ENCODE measurements at places on chromosomes 6 and 20.

DNA sequence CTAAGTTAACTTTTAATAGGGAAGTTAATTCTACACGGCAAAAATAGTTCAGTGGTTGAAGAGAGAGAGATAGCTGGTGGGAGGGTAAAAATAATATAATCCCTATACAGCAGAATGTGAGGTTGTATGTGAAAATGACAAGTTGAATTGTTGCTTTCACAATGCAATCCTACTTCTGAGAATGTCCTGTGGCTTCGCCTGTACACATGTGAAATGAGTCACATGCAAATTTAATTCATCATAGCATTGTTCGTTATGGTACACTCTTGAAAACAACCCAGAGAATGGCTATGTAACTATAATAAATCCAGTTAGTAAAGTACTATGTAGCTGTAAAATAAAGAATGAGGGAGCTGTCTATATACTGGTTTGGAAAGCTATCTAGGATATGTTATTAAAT is 46.0 kb upstream of the HINT3 start:
- no peak for DNase-seq

DNA sequence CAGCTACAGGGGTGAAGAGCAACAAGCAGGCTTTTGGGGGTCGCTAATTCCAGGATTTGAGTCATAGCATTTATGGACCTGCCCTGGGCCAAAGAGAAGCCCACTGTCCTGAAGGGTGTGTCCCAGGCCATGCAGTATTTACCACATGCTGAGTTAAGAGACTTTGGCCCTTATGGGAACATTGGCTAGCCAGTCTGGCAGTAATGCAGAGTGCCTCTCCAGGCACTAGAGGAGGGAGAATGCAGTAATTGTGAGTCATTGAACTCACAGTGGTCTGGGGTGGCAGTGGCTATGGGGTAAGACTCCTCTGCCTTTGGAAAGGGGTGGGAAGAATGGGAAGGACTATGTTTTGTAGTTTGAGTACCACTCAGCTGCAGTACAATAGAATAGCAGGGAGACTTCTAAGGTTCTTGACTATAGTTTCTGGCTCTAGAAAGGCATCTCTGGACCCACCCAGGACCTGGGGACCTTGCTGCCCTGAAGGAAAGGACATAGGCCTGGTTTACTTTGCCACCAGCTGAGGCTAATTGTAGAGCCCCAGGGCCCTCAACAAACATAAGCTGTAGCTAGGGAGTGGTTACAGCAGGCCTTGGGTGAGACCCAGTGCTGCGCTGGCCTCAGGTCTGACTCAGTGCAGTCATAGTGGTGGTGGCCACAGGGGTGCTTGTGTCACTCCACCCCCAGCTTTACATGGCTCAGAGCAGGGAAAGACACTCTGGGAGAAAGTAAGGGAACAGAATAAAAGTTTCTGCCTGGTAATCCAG is 520.9 kb downstream of the HTR1B start:
- DNase-seq, result no peak

- no peak for DNase-seq
These were observed 148.7 kb upstream of the PHACTR3 start for GRCh38 chr20:59455402-59456341.

- DNase-seq, result no peak
These were observed 737.0 kb upstream of the ADGRB3 start for GRCh38 chr6:67897998-67898607.

GRCh38 chr6:17602888-17603287 is 2.8 kb downstream of the FAM8A1 start:
- DNase-seq, result no peak

DNA sequence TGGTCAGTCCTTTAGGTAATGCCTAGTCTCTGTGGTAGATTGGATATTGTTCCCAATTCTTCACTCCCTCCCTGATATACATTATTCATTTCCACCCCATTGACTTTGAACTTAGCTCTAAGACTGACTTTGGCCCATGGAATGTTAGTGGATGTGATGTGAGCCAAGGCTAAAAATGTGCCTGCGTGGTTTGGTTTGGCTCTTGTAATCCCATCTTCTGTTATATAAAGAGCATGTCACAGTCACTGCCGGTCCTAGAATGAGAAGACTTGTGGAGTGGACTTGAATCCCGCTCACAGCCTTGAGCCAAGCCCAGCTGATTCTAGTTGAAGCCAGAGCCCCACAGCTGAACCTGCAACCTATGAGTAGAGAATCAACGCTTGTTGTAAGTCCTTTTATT is 23.6 kb upstream of the DNAAF9 start:
- DNase-seq, result no peak

DNA sequence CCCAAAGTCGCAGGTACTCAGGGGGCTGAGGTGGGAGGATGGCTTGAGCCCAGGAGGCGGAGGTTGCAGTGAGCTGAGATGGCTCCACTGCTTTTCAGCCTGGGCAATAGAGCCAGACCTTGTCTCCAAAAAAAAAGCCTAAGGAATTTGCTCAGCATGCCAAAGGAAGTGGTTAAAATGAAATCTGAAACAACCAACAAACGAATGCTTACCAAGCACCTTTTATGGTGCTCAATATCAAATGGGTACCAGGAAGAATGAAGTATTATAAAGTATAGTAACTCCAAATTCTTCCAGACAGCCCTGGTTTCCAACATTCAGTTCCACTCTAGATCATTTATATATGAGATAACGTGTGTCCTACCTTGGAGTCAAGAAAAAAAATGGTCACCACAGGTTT is 14.0 kb downstream of the GMDS start:
- DNase-seq, result no peak

GRCh38 chr6:105402090-105402938 is 568 bp downstream of the PREP start:
- peak; percentile 5 for DNase-seq

DNA sequence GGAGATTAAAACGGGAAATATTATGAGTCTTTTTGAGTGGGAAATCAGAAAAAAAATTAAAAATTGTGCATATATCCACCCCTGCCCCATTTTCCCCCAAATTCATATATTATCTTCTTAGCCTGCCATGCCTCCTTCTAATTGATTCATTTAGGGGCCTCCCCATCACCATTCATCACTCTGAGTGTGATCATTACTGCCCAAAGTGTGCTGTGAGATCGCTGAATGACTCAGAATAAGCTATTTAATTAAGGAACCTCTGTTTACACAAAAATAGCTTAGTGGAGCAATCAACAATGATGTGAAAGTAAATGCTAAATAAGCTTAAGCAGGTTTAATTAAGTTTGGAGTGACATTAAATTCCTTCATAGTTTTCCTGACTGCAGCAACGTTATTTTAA is 645.5 kb downstream of the GRIK2 start:
- no peak for DNase-seq

- no peak for DNase-seq
These were observed 22.3 kb upstream of the ANKEF1 start for GRCh38 chr20:10012464-10012863.

- no peak for DNase-seq
These were observed 117.8 kb downstream of the ZDHHC14 start for GRCh38 chr6:157498817-157499216.

- no peak for DNase-seq
These were observed 29.4 kb downstream of the RIPOR2 start for GRCh38 chr6:24906314-24906713.

GRCh38 chr20:62975251-62975760 is 22.8 kb downstream of the SLC17A9 start:
- no peak for DNase-seq

DNA sequence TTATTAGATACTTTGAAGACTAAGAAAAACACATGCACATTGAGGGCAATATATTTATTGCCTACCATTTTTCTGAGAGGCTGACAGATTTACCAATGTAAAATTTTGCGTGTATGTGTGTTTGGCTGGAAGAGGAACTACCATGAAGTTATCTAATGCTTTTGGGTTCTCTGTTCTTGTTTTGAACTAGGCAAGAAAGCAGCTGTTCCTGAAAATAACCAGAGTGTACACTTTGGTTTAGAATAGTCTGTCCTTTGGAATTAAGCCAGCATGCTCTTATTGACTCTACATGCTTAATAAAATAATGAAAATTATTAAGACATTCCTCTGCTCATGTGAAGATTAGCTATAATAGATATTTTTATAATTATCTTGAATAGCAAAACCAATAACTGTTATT is 129.2 kb downstream of the MYB start:
- DNase-seq, result no peak

DNA sequence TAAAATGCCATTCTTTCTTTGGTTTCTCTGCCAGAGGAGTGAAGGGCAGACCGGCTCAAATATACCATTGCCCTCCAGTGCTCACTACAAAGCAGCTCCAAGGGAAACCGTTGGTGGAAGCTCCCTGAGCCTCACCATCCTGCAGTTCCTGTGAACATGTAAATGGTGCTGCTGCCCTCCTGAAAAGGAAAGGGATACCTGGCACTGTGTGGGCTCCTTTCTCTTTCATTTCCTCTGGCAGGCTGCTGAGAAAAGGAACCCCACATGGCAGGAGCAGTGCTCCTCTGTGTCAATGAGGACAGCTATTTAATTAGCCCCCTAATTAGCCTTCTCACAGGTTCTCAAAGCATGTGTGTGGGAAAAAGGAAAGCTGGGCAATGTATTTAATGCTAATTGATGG is 142.5 kb downstream of the KLHL32 start:
- DNase-seq, result no peak

DNA sequence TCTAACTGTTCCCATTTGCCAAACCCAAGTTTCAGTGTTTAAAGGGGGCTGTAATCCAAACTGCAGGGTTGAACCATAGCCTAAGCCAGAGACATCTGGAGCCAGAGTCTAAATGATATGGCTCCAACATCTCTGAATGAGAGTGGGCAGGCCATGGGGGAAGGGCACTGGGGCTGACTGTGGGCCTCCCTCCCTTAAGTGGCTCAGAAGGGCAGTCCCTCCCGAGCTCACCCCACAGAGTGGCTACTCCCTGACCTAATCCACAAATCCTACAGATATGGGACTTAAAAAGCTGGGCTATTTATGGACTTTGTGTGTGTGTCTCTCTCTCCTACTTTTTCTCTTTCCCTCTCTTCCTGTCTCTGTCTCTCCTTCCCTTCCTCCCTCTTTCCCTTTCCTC is 35.8 kb upstream of the AAR2 start:
- no peak for DNase-seq

DNA sequence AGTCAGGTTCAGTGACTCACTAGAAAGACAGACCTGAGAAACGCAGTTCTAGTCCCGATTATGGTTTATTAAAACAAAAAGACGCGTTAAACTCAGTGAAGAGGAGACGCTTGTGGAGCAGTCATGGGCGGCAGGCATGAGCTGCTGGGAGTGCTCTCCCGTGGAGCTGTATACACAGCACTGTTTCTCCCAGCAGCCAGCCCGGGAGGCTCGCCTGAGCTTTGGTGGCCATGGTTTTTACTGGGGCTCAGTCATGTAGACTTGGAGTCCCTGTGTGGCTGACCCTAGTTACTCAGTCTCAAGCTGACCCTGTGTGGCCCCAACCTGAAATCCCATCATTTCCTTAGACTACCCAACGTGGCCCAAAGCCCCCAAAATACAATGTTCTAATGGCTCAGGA is 41.2 kb upstream of the BHLHE23 start:
- no peak for DNase-seq

- DNase-seq, result no peak
These were observed 11.2 kb downstream of the SLC22A1 start for GRCh38 chr6:160132776-160133338.

DNA sequence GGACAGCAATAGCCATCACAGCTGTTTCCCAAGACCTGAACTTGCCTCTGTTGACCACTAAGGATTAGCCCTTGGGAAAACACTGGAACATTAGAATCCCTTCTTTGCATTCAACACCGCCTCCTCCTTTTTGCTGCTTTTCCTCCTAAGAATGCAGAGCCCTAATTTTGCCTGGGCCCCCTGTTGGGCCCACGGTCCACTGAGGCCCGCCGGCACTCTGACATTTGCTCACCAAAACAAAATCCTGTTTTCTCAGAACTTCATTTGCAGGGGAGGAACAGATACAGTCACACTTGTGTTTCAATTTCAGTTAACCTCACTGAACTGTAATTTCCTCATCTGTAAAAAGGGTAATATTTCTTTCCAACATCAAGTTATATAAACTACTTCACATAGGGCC is 116.0 kb upstream of the JARID2 start:
- DNase-seq, result no peak

- no peak for DNase-seq
These were observed 19.2 kb upstream of the BPIFB1 start for GRCh38 chr20:33263784-33264183.

DNA sequence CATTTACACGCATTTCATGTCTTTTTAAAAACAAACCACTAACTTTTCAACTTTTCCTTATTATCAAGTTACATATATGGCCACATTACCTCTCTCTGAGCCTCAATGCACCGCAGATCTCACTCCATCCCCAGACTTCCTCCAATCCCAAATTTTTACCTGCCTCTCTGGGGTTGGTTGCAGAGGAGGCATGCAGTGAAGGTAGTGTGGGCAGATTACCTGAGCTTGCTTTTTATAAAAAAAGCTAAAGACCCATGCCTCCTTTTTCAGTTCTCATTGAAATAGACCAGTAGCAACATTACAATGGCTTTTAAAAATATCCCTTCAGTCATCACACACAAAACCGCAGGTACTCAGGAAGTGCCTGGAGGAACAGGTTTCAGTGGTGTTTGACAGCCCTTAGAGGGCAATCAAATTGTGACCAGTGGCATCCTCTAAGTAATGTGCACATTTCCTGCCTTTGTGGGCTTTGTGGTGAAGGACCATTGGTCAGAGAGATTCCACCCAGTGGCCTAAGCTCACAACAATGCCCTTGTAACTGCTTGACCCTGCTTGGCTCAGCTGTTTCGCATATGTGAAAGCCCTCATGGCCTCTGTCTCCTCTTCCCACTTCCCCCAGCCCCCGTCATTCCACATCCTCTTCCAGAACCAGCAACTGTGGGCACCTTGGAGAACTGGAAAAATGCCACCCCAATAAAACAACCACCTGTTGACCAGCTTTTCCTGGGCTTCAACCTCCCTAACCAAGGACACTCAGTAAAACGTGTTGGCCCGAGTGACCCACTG is 30.2 kb upstream of the IL17A start:
- no peak for DNase-seq

DNA sequence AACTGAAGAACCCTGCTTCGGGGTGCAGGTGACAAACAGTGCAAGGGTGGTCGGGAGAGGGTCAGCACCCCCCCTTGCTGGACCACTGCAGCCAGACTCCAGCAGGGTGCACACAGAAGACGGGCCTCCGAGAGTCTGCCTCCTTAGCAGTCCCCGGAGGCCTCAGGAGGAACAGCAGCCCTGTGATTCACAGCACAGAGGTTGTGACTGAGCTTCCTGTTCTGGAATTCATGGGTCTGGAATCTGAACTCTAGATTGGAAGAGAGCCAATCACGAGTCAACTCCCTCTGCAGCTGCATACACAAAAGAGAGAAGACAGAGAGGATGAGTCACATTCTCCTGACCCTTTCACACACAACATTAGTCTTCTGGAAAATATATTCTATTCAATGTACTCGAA is 249.0 kb upstream of the OPRM1 start:
- no peak for DNase-seq

DNA sequence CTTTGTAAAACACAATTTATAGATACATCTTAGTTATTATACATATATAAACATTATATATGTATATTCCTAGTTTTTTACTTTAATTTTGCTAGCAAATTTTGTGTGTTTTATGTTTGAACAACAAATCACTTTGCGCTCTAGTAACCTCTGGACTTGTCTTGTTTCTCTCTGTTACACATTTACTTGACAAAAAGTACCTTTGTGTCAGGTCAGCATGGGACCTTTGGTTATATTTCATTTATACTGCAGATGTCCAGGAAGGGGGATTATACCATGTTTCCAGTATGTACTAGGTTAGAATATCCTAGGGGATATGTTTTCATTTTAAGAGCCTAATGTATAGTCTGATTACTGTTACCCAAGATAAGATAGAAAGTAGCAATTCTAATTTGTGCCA is 28.5 kb upstream of the ELOVL5 start:
- DNase-seq, result no peak

GRCh38 chr20:51496964-51497363 is 45.6 kb downstream of the NFATC2 start:
- no peak for DNase-seq

GRCh38 chr20:39269493-39270217 is 307.5 kb downstream of the DHX35 start:
- DNase-seq, result no peak

All from activated naive CD8-positive, alpha-beta T cell treated with anti-CD3 and anti-CD28 coated beads, Interleukin-2, amount 50 U/mL, for 16 hours (primary cell).